ENCODE measurements at places on chromosomes 12 and 14.

GRCh38 chr14:93051600-93052546 is 63.9 kb downstream of the ITPK1 start:
- no peak for DNase-seq

DNA sequence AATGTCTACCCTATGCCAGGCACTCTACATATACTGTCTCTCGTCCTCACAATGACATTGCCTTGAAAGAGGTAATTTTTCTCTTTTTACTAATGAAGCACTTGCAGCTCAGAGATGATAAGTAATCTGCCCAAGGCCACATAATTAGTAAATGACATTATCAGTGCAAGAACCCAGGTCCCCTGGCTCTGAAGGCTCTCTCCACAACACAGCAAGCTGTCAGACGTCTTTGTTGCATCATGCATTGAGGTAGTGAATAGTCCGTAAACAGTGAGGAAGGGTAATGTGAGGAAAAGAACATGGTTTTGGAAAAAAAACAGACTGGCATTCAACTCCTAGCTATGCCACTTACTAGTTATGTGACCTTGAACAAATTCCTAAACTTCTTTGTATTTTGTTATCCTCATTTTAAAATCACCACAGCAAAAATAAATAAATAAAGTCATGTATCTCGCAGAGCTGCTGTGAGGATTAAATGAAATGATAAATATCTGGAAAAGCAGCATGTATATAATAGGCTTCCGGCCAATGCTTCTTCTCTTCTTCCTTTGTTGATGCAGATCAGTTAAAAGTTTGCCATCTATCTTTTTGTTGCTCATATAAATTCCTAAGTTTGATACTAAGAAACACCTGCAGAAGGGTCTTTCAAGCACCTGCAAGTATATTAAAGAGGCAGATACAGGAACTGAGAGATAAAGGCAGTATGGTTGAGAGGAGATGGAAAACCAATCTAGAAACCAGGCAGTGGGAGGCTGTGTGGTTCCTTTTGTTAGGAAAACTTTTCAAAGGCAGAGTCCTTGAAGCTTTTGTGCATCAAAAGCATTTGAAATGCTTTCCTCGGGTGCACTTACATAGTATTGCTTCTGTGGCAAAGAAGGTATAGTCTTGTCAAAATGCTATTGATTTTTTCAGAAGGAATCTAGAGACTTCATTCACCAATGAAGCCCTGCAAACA is 82.8 kb downstream of the BTG1 start:
- no peak for DNase-seq

GRCh38 chr12:115630136-115630535 is 647.4 kb downstream of the MED13L start:
- no peak for DNase-seq

GRCh38 chr12:6626654-6627283 is 9.0 kb downstream of the LPAR5 start:
- DNase-seq = no peak

DNA sequence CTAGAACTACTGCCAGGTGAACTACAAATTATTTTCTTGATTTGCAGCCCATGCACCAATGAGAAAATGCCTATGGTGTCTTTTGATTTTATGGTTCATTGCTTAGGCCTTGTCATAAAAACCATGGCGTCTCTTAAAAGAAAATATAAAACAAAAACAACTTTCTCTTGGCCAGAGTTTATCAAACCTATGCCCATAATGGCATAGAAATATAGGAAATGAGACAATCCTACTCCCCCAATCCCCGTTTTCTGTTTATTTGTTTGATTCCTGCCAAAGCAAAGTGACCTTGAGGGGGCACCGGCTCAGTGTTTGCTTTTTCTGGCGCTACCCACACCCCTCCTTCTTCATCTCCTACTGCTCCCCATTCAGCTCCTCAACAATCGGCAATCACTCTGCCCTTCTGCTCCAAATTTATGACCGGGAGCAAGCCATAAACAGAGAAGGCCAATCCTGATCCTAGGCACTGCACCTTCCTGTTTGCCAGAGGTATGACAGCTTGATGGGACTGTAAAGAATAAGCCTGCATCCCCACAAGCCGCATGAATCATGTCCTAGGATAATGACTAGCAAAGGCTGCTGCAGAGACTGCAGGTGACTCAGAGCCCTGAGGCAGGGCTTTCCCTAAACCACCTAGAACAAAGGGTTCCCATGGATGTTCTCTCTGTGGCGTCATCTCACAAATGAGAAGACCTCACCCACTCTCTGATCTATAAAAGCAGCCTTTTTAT is 874.9 kb downstream of the NRXN3 start:
- DNase-seq = peak; percentile 59

- DNase-seq = no peak
Measured at GRCh38 chr12:57112492-57113294, 1.5 kb upstream of the STAT6 start.

- DNase-seq = no peak
Measured at GRCh38 chr12:115407723-115408122, 723.7 kb upstream of the TBX3 start.

DNA sequence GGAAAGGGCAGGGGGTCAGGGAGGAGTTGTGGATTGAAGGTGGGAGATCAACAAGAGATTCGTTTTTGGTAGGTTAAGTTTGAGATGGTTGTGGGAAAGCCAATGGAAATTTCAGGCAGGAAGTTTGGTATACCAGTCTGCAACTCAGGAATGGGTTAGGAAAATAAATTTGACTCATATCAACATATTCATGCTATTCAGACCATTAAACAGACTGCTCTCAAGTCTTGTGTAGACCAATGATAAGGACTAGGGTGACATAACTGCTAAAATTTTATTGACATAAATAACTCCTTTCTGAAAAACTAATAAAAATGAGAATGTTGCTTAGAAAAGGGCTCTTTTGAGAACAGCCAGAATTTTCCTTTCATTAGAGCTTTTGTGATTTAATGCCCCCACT is 60.0 kb downstream of the PLEKHA5 start:
- DNase-seq = no peak

- DNase-seq = no peak
Measured at GRCh38 chr12:97022536-97023230, 115.6 kb downstream of the NEDD1 start.

DNA sequence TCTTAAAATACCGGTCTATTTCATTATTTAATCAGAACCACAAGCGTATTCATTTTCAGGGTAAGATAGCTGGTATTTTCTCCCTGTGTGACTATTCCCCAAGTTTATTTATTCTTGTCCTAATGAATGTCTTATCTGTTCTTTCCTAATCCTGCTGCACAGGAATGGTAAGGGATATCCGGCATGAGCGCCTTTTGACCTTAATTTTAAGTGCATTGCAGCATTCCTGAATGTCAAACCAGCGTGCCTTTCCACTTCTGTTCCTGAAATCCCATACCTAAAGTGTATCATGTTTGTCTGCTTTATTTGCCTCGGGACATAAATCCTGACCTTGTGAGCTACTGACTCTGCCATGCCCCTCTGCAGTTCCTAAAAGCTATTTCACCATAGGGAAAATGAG is 1713.2 kb upstream of the FLRT2 start:
- no peak for DNase-seq

- DNase-seq = no peak
Measured at GRCh38 chr12:45994736-45995135, 4.4 kb upstream of the SCAF11 start.

DNA sequence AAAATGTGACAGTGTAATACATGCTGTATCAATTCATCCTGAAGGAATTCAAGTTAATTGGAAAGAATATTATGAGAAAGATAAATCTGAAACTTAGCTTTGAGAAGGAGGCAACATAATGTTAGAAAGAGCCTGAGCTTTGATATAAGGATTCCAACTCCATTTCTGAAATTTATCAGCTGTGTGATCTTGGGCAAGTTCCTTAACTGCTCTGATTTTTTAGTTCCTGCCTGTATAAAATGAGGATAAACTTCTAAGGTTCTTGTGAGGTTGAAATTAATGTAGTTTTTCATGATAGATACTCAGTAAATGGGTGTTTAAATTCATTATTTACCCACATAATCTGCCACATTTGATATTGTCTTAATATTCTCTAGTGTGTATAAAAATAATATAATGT is 14.6 kb upstream of the ATP2B1 start:
- DNase-seq = no peak

GRCh38 chr12:124475295-124476010 is 92.0 kb downstream of the NCOR2 start:
- DNase-seq = no peak

DNA sequence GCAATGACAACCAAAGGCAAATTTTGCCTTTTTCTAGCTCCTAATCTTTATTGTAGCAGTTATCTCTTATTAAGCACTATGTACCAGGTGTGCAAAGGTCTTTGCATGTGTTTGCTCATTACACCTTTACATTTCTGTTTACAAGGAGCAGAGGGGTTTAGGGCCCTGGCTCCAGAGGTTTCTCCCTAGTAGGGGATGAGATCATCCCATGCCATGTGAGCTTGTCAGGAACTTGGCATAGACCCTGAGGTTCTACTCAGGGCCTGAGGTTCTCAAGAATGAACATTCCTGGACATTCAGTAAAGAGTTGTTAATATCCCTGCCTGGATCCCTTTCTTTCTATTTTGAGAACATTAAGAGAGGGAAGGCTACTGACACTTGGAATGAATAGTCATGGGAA is 292.0 kb downstream of the RPAP3 start:
- peak; percentile 48 for DNase-seq

- peak; percentile 88 for DNase-seq
Measured at GRCh38 chr12:13038491-13039161, 5.6 kb upstream of the FAM234B start.

DNA sequence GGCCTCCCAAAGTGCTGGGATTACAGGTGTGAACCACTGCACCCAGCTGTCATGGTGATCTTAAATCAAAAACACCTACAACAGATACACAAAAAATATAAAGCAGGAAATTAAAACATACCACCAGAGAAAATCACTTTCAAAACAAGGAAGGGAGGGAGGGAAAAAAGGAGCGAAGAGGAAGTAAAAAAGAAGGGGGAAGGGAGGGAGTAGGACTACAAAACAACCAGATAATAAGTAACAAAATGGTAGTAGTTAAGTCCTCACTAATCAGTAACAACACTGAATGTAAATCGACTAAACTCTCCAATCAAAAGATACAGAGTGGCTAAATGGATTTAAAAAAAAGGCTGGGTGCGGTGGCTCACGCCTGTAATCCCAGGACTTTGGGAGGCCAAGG is 89.0 kb downstream of the SH2B3 start:
- no peak for DNase-seq

DNA sequence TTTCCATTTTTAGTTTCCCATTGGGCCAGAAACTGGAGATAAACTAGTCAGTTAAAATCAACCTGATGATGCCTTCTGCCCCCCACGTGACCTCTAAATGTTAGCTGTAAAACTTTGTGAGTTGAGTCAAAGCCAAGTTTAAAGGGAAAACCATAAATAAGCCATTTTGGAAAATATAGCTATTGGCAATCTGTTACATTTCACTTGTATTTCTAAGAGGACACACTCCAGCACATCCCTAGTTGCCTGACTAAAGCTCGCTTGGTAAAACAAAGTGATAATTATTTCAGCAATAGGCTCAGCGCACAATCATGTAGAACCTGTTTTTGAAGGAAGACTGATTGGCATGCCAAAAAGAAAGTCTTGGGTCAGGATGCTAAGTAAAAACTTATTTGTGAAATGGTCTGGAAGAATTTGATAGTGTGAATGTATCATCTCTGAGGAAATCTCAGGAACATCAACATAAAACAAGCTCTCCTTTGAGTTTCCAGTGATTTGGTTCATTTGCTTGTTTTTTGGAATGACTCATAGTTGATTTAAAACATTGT is 49.2 kb upstream of the AEBP2 start:
- no peak for DNase-seq

DNA sequence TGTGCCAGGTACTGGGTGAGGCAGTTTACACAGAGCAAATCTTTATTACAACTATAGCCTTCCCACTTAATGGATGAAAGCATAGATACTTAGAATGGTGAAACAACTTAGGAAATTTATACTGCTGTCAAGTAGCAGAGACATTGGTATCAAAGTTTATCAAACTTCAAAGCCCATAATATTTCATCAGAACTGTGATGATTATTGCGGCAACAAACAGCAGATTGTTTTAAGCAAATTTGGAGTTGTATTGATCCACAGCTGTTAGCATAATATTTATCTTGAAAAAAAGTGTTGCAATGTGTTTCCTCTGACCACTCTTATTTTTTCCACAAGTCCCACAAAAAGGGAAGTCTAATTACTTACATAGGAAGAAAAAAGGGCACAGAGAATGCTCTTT is 2.0 kb upstream of the SLCO1B3 start:
- DNase-seq = no peak

GRCh38 chr14:54622192-54622958 is 55.4 kb downstream of the SAMD4A start:
- DNase-seq = no peak

- no peak for DNase-seq
Measured at GRCh38 chr12:83559650-83560049, 872.9 kb downstream of the TMTC2 start.

DNA sequence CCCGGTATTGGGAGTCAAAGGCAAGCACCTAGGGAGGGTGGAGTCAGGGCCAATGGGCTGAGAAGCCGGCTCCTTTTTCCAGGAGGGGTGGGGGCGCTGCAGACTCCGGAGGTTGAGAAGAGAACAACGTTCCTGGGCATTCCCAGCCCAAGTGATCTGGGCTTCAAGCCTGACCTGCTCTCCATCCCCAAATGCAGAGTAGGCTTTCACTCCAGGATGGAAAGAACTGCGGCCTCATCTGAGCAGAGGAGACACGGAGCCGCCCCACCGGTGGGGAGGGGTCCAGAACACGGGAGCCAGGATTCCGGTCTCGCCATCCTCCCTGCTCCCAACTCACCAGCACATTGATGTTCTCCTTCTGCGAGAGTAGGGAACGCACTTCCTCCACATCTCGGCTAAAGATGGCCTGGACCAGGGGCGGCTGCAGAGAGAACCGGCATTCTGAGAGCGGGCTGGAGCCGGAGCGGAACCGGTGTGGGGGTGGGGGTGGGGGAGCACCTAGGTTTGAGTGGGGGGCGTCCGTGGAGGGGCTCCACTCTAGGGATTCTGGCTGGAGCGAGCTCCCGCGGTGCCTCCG is 605 bp downstream of the ANKRD52 start:
- peak; percentile 26 for DNase-seq

DNA sequence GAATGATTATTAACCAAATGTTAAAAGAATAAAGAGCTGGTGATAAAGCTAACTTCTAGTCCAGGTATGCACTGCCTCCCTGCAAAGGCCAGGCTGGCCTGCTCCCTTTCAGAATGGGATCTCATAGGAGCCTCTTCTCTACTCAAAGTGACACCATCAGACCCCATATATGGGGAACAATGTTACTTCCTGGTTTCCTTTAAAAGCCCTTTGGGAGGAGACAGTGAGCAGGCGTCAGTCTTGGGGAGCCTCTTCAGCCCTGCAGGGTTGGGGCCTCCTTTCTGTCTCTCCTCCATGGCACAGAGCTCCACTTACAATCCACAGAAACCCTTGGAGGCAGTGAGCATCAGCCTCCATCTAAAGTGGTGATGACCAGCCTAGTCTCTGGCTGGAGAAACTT is 17.3 kb upstream of the GPRC5A start:
- DNase-seq = no peak
